ENCODE measurements at places on chromosomes 12 and 14.

GRCh38 chr14:22847661-22848341 is 11.4 kb downstream of the MMP14 start:
- DNase-seq: no peak

DNA sequence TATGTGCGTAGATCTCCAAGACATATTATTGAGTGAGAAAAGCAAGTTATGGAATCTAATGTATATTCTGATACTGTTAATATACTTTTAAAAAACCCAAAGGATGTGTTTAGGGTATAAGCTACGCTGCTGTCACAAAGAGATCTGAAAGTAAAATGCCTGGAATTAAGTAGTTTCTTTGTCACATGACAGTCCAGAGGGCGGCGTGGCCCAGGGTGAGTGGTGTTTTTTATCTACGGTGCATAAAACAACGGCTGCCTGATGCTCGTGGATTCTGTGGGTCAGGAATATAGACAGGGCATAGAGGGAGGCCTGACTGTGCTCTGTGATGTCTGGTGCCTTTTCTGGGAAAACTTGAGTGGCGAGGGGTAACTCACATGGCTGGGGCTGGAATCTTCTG is 21.3 kb downstream of the TMEM120B start:
- DNase-seq: no peak

GRCh38 chr14:21322716-21323115 is 42.8 kb downstream of the RPGRIP1 start:
- DNase-seq: no peak

GRCh38 chr14:93712079-93712837 is 76.0 kb downstream of the PRIMA1 start:
- no peak for DNase-seq

DNA sequence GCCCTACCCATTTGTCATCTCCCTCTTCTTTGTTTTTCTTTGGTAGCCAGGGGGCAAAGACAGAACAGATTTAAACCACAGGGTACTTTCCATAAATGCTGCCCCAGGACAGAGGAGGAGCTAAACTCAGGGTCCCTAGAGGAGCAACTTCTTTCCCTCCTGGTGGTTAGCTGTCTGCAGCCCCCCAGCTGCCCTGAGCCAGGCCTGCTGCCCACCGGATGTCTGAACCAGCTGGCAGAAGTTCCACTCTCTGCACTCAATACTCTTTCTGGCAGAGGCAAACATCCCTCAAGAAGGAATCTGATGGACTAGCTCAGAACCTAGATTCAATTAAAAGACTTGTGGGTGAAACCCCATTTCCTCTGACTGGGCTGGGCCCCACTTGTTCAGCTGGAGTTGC is 10.7 kb downstream of the VDR start:
- no peak for DNase-seq

DNA sequence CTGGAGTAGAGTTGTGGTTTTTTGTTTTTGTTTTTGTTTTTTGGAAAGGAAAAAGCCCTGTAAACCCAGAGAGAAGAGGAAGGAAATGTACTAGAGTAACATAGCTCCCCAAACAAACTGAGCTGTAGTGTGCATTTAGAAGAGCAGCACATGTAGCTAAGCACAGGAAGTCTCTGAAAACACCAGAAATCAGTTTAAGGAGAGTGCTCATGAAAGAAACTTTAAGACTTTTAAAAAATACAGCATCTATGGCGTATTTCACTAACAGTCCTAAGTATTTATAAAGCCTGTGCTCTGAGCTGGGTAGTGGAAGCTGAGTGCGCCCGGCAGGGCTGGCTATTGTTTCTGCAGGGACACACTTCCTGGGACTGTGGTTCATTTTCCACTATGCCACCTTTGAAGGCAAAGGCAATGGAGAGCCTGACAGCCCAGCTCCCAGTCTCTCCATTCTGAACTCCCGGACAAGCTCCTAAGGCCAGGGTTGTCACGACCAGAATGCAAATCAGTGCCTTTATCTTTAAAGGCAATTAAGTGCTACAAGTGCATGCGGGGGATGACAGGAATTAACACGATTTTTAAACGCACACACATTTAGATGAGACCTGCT is 45.4 kb downstream of the NIN start:
- no peak for DNase-seq
